ENCODE measurements at places on chromosomes 6 and 20.

- DNase-seq, result no peak
Observed at GRCh38 chr6:113732384-113732966, 124.7 kb upstream of the MARCKS start.

DNA sequence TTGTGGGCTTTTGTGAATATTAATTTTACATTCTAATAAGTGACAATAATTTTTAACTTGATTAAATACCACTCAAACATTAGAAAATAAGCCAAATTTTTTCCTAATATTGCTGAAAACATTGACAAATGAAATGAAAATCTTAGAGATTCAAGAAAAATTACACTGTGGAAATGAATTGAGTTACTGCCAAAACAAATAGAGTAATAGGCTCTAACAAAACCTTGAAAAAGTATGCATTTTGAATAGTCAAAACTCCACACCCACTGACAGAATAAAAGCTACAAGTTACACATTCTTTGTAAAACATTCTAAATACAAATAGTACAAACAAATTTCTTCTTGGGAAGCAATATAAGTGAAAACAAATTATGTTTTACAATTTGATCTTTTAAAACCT is 5.9 kb downstream of the TBX18 start:
- no peak for DNase-seq

- no peak for DNase-seq
Observed at GRCh38 chr6:38161754-38162492, 342.4 kb downstream of the ZFAND3 start.

GRCh38 chr6:73451223-73452106 is 632 bp downstream of the CGAS start:
- peak; percentile 14 for DNase-seq

GRCh38 chr6:1724616-1725015 is 114.9 kb downstream of the FOXC1 start:
- no peak for DNase-seq

DNA sequence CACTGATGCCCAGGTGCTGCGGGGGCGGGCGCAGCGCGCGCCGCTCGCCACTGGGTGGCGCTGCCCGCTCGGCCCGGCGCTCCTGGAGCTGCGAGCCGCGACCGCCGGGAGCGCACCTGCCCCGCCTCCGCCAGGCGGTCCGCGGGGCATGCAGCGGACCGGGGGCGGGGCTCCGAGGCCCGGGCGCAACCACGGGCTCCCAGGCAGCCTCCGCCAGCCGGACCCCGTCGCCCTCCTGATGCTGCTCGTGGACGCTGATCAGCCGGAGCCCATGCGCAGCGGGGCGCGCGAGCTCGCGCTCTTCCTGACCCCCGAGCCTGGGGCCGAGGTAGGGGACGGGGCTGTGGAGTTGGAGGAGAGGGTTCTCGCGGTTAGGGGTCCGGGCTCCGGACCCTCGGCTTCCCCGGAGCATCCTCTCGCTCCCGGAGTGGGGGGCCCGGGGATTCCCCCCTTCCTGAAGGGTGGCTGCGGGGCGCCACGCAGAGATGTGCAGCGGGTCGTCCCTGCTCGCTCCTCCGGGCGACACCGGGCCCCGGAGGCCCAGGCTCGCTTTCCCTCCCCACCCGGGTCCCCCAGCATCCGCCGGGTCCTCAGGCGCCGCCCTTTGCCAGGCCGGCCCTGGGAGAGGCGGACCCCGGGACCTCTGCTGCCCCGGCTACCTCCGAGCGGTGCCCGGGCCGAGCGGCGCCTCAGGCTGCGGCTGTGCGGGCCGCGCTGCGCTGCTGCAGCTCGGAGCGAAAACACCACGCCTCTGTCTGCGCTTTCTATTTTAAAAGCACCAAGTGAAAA is at the start of gene BCAS4:
BCAS4 (plus strand) TSS at position 216 of the 789 bp plus-strand sequence; CDS start at position 239, 23 bp downstream.
- peak; percentile 76 for DNase-seq

- no peak for DNase-seq
Observed at GRCh38 chr20:6976106-6976900, 208.8 kb downstream of the BMP2 start.

- no peak for DNase-seq
Observed at GRCh38 chr6:119467488-119468081, 118.0 kb upstream of the MAN1A1 start.
